ENCODE measurements at places on chromosomes 7 and 10. TPM values are rescaled to one million over a fixed set of nuclear protein-coding genes. Genes with fewer than 3 reads are reported as not detected.

GRCh38 chr10:88032566-88032965 lies 169.1 kb downstream of the PTEN start:
- DNase-seq: no peak
- no peak overlapping the region for H3K27ac ChIP-seq
- H3K4me1 ChIP-seq: peaks cover 8% of the 10 kb centered on the region
- H3K36me3 ChIP-seq: no peaks in the 10 kb centered on the region
- H3K4me3 ChIP-seq: no peak overlapping the region

DNA sequence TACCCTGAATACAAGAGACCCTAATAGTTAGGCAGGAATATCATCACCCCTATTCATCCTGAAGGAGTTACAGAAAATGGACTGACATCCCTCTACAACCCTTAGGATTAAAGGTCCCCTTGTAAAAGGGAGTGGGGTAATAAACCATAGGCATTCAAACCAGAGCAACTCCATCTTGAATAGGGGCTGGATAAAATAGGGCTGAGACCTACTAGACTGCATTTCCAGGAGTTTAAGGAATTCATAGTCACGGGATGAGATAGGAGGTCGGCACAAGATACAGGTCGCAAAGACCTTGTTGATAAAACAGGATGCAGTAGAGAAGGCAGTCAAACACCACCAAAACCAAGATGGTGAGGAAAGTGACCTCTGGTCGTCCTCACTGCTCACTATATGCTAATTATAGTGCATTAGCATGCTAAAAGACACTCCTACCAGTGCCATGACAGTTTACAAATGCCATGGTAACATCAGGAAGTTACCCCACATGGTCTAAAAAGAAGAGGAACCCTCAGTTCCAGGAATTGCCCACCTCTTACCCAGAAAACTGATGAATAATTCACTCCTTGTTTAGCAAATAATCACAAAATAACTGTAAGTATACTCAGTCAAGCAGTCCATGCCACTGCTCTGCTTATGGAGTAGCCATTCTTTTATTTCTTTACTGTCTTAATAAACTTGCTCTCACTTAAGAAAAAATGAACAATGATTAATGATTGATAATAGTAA lies 37.2 kb downstream of the CUBN start:
- no peak for DNase-seq
- H3K27ac ChIP-seq: no peak overlapping the region
- H3K4me1 ChIP-seq: no peaks in the 10 kb centered on the region
- no peak overlapping the region for H3K4me3 ChIP-seq

- no peak within 1 kb of the TSS for H3K27ac ChIP-seq
- no peak within 1 kb of the TSS for H3K4me3 ChIP-seq
- no peaks in the 10 kb centered on the region for H3K4me1 ChIP-seq
- no peak for DNase-seq
- no peaks in the 10 kb centered on the region for H3K27me3 ChIP-seq
- H3K36me3 ChIP-seq: no peaks in the 10 kb centered on the region
Observed at GRCh38 chr7:117479225-117480054, at the start of gene CFTR. CFTR (plus strand) TSS chr7:117480025; CDS start chr7:117480095, 70 bp downstream.

GRCh38 chr7:39125846-39126245 lies 148.1 kb downstream of the POU6F2 start:
- no peak overlapping the region for H3K4me3 ChIP-seq
- no peaks in the 10 kb centered on the region for H3K4me1 ChIP-seq
- no peak overlapping the region for H3K27ac ChIP-seq

GRCh38 chr7:37320848-37321468 lies 127.7 kb downstream of the ELMO1 start:
- H3K4me3 ChIP-seq: no peak overlapping the region
- no peak for DNase-seq
- H3K4me1 ChIP-seq: peaks cover 18% of the 10 kb centered on the region
- H3K27me3 ChIP-seq: no peaks in the 10 kb centered on the region
- no peaks in the 10 kb centered on the region for H3K36me3 ChIP-seq

GRCh38 chr10:95604630-95605029 lies 43.5 kb upstream of the SORBS1 start:
- no peak for DNase-seq
- no peak overlapping the region for H3K4me3 ChIP-seq
- no peak overlapping the region for H3K27ac ChIP-seq

GRCh38 chr10:69010151-69010640 lies 21.6 kb downstream of the KIFBP start:
- no peak overlapping the region for H3K27ac ChIP-seq
- no peak overlapping the region for H3K4me3 ChIP-seq
- no peaks in the 10 kb centered on the region for H3K4me1 ChIP-seq
- no peaks in the 10 kb centered on the region for H3K27me3 ChIP-seq
- peaks cover 32% of the 10 kb centered on the region for H3K36me3 ChIP-seq
- DNase-seq: no peak

GRCh38 chr10:44885710-44886109 lies 25.4 kb upstream of the TMEM72 start:
- no peaks in the 10 kb centered on the region for H3K36me3 ChIP-seq
- H3K4me1 ChIP-seq: no peaks in the 10 kb centered on the region

- no peak overlapping the region for H3K27ac ChIP-seq
- DNase-seq: peak; percentile 26
- H3K4me1 ChIP-seq: no peaks in the 10 kb centered on the region
- no peaks in the 10 kb centered on the region for H3K36me3 ChIP-seq
Observed at GRCh38 chr7:103573479-103574058, 127.6 kb upstream of the SLC26A5 start.

DNA sequence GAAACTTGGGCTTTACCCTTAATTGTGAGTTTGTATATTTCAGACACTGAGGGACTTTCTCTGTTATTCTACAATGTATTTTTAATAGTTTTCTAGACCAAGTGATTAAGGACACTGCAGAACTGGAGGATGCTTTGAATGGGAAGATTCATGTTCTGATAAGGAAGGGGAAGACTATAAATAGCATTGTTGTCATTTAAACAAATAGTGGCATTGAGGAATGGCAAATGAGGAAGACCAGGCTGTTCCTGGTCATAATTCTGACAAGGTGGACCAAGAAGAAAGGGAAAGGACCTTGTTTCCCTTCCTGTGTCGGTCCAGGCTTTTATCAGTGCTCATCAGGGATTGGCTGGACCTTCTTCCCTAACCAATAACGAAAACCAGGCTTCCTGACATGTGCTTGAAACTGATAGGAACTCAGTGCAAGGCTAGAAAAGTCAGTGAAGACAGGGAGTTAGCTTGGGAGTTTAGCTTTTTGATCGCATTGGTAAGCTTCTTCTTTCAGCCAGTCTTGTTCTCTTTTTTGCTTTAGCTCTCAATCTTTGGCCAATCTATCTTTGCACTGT lies 116.2 kb downstream of the ITGA8 start:
- DNase-seq: no peak
- H3K27me3 ChIP-seq: no peaks in the 10 kb centered on the region
- H3K4me1 ChIP-seq: no peaks in the 10 kb centered on the region

- DNase-seq: no peak
- H3K36me3 ChIP-seq: no peaks in the 10 kb centered on the region
- no peak overlapping the region for H3K27ac ChIP-seq
- H3K27me3 ChIP-seq: no peaks in the 10 kb centered on the region
- no peak overlapping the region for H3K4me3 ChIP-seq
- no peaks in the 10 kb centered on the region for H3K4me1 ChIP-seq
Observed at GRCh38 chr7:13055732-13056368, 368.4 kb downstream of the ARL4A start.

- H3K27ac ChIP-seq: no peak overlapping the region
- no peak for DNase-seq
- no peaks in the 10 kb centered on the region for H3K4me1 ChIP-seq
Observed at GRCh38 chr7:12089951-12090756, 120.9 kb upstream of the TMEM106B start.

GRCh38 chr10:14507781-14508180 lies 177.1 kb upstream of the FRMD4A start:
- peak overlapping the region; percentile 72 for H3K27ac ChIP-seq
- H3K27me3 ChIP-seq: no peaks in the 10 kb centered on the region
- H3K4me1 ChIP-seq: peaks cover 21% of the 10 kb centered on the region
- H3K4me3 ChIP-seq: no peak overlapping the region
- H3K36me3 ChIP-seq: peaks cover 4% of the 10 kb centered on the region
- no peak for DNase-seq

DNA sequence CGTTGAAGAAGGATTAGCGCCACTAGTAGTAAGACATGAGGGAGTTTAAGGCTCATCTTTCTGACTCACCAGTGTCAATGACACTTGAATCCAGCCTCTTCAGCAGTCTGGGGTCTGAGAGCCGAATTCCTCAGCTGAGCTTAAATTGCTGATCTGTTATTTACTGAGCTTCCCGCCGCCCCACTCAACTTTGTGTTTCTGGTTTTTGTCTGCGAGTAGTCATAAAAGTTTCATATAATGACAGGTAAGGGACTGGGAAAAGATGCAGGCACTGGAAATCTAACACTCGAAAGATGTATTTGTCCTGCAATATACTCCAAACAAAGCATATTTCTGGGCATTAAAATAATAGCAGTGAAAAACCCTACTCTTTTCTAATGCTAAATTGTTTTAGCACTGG lies 51.2 kb upstream of the RELN start:
- H3K4me1 ChIP-seq: no peaks in the 10 kb centered on the region
- no peaks in the 10 kb centered on the region for H3K27me3 ChIP-seq
- H3K36me3 ChIP-seq: no peaks in the 10 kb centered on the region

- H3K27me3 ChIP-seq: no peaks in the 10 kb centered on the region
- no peak for DNase-seq
- no peak overlapping the region for H3K4me3 ChIP-seq
- no peaks in the 10 kb centered on the region for H3K4me1 ChIP-seq
- no peaks in the 10 kb centered on the region for H3K36me3 ChIP-seq
Observed at GRCh38 chr7:3634396-3634795, 333.3 kb downstream of the SDK1 start.

DNA sequence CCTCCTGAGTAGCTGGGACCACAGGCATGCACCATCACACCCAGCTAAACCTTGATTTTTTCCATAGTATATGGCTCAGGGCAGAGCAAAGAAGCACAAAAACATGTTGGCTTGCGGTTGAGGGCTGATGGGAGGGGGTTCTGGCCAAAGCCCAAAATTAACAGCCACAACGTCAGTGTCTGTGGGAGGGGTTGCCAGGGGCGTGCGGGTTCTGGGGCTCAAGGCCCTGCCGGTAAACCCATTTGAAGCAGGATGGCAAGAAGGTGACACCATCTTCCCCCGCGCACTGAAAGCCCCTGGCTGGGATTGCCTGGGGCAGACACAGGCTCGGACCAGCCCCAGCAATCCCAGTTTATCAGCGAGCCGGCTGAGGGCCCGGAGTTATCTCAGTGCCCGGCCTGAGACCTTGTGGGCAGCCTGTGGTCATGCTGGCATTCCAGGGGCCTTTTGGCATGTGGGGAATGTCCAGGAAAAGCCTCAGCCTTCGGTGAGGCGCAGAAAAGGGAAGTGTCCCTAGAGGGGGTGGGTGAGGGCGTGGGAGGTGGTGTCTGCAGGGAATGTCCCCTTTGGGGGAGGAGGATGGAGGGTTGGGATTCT lies 167.7 kb upstream of the TNRC18 start:
- H3K4me3 ChIP-seq: no peak overlapping the region
- H3K27ac ChIP-seq: no peak overlapping the region
- H3K4me1 ChIP-seq: peaks cover 14% of the 10 kb centered on the region
- no peaks in the 10 kb centered on the region for H3K36me3 ChIP-seq

DNA sequence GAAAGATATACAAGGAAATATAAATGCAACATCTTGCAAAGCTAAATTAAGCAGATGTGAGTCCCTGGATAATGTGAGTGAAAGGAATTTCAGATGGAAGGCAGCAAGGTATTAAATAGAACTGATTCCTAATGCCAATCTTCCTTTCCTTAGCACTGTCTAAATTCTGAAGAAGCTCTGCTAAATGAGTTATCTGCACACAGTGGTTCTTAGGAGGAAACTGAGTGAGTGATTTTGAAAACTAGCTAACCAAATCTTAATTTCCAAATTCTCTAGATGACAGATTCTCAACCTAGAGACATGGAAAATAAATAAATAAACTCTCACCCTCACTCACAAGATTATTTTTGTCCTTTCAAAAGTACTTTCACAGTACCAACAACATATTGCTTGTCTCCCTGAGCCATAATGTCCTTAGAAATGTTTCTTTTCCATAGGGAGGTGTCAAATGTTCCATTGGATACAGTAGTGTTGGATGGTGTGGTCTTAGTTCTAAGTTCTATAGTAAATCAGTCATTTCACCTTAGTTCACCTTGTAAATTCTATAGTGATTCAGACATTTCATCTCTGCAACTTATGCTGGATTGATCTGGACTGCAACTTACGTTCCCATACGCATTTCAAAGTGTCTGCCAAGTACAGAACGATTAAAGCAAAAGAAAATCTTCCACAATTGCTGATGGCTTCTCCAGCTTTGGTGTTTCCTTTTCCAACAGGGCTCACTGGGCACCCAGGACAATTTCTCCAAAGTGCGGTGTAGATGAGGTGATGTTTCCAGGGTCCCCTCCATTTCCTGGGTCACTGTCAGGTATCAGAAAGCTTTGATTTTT lies 145.4 kb upstream of the FAM171A1 start:
- no peak overlapping the region for H3K27ac ChIP-seq
- no peak overlapping the region for H3K4me3 ChIP-seq
- no peaks in the 10 kb centered on the region for H3K27me3 ChIP-seq
- no peaks in the 10 kb centered on the region for H3K4me1 ChIP-seq

DNA sequence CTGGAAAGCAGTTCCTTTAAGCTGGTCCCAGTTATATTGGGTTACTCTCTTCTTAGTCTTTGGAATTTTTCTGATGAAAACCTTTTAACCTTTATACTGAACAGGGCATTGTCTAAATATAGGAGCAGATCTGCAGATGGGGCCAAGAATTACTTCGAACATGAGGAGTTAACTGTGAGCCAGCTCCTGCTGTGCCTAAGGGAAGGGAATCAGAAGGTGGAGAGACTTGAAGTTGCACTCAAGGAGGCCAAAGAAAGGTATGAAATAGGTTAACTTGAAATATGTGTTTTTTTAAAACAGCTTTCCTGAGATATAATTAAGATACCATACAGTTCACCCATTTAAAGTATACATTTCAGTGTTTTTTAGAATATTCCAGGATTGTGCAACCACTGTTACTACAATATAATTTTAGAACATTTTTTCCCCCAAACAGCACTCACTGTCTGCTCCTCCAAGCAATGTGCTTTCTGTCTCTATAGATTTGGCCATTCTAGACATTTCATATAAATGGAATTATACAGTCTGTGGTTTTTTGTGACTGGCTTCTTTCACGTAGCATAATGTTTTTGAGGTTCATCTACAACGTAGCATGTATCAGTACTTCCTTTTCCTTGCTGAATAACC lies 18.9 kb downstream of the OPTN start:
- H3K27ac ChIP-seq: no peak overlapping the region
- H3K4me1 ChIP-seq: no peaks in the 10 kb centered on the region
- no peak overlapping the region for H3K4me3 ChIP-seq
- no peaks in the 10 kb centered on the region for H3K27me3 ChIP-seq
- no peak for DNase-seq

DNA sequence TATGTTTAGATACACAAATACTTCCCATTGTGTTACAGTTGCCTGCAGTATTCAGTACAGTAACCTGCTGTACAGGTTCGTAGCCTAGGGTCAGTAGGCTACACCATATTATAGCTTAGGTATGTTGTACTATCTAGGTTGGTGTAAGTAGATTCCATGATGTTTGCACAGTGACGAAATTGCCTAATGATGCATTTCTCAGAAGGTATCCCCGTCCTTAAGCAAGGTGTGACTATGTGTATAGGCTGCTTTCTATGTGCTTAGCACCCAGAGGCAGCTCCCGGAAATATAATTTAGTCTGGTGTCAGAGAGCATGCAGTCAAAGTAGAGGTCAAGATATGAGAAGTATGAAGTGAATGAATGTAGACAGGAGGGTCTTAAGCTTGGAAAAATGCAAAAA lies 9.8 kb downstream of the MAPK8 start:
- no peak overlapping the region for H3K4me3 ChIP-seq
- H3K27ac ChIP-seq: no peak overlapping the region
- no peaks in the 10 kb centered on the region for H3K27me3 ChIP-seq
- no peak for DNase-seq

STEAP2 gene
- not detected for polyA plus RNA-seq

LBX1 gene
- polyA plus RNA-seq: not detected

CALN1 gene
- polyA plus RNA-seq: not detected

TUBAL3 gene
- polyA plus RNA-seq: not detected

KCNK18 gene
- polyA plus RNA-seq: not detected
